Right ventricle myocardium inferior (tissue), 1 donor: ENCODE measurements at places on chromosomes 4 and X.

DNA sequence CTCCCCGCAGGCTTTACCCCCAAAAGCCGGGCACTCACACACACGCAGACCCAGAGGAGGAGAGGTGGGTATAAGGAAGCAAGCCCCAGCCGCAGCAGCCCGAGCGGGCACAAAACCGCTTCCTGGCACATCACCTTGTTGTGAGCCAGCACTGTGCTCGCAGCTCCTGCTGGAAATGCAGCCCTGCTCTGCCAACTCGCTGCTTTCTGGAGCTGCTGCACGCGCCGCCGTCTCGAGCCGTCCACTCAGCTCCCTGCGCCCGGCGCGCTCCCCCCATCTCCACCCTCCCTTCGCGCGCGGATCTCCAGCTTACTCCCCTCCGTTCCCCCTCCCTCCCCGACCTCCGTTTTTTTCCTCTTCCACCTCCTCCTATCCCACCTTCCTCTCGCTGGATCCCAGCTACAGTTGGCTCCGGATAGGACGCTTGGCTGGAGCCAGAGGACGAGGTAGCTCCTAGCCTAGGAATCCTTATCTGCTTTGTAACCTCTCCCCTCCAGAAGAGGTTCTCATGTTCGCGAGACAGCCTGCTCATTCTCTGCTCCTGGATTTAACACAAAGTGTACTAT is at the start of gene SPOCK3:
Gene SPOCK3, minus strand, starts transcription at position 179 of the 566 bp plus-strand sequence.
- peak; percentile 60 for DNase-seq

- DNase-seq: no peak
Observed at GRCh38 chr4:62260254-62260653, 1060.1 kb downstream of the ADGRL3 start.

DNA sequence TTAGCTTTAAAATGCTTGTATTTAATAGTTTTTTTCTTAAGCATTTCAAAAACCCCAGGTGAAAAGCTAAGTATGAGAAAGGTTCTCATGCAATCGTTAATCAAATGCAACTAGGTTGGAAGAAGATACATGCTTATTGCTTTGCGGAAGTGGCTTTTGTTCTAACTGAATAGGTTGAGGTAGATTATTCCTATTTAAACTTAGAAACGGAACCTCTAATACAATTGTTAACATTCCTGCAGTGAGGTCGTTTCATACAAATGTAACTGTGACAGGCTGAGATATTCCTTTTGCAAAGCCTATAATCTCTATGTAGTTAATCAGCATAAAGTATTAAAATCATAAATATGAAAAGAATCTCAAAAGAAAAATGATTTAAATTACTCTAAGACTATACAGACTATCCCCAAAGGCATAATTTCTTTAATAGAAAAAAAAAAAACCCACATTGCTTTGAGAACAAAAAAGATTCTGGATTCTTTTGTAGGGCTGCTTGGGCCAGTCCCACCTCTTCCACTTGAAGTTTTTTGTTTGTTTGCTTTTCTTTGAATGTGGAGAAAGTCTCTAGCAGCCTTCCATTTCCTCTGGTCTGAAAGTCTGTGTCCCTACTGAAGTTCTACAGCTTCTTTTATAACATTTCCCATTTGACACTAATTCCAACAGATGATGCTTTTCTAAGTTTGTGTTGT is 25.6 kb upstream of the SORBS2 start:
- DNase-seq: no peak

DNA sequence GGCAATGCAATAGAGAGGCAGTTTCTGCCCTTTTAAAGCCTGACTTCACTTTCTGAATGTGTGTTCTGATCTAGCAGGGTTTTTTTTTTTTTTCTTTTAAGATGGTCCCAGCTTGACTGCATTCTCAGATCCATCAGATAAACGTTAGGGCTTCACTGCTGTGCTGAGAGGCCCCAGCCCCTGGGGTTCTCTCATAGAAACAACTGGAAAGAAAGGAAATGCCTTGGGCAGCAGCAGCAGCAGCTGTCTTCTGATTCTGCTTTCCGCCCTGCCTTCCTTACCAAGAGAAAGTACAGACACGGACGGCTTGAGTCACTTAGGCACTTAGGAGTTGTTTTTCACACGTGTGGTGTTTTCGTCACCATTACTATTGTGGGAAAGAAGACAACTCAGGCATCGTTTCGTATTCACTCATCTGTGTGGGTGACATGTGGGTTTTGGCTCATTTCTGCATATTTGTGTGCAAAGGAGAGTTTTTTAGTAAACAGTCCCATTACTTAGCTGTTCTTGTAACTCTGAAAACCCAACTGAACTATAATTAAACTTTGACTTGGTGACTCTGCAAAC is 172.0 kb downstream of the PTTG2 start:
- DNase-seq: no peak

DNA sequence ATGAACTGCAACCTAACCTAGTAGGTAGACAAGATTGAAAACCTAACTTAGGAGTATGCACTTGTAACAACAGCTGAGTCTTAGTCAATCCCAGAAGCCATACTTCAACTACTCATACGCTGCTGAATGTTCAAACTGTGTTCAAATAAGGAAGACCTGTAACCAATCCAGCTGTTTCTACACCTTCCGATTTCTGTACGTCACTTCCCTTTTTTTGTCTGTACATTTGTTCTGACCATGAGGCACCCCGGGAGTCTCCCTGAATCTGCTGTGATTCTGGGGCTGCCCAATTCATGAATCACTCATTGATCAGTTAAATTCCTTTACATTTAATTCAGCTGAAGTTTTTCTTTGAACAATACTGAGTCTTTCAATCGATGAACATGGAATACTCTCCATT is 89.5 kb downstream of the BMP3 start:
- no peak for DNase-seq

DNA sequence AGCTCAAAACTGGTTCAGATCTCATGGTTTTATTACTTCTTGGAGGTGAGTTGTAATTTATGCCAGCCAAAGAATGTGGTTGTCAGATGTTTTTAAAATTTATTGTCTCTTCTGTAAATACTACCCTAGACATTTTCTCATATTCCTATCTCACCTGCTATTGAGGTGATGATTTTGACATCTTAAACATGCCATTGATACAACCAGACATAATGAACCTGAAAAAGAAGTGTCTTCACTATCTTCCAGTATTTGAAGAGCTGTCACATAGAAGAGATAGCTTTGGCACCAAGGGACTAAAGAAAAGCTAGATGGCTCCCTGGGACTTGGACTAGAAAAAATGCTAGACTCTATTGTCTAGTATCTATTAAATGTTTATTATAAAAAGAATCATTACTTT is 155.7 kb downstream of the RAP1GDS1 start:
- DNase-seq: no peak

DNA sequence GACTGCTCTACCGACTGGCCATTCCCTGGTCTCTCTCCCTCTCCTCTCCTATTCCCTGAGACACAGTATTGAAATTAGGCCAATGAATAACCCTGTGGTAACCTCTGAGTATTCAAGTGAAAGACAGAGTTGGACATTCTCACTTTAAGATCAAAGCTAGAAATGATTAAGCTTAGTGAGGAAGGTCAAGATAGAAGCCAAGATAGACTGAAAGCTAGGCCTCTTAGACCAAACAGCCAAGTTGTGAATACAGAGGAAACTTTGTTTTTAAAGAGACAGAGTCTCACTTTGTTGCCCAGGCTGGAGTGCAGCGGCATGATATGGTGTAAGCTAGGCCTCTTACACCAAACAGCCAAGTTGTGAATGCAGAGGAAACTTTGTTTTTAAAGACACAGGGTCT is 64.6 kb downstream of the KDM6A start:
- DNase-seq: no peak

GRCh38 chrX:12011075-12011474 is 127.2 kb upstream of the FRMPD4 start:
- no peak for DNase-seq

GRCh38 chr4:150217192-150217591 is 138.9 kb downstream of the DCLK2 start:
- DNase-seq: no peak

GRCh38 chrX:10168226-10168625 is 11.5 kb downstream of the CLCN4 start:
- no peak for DNase-seq

DNA sequence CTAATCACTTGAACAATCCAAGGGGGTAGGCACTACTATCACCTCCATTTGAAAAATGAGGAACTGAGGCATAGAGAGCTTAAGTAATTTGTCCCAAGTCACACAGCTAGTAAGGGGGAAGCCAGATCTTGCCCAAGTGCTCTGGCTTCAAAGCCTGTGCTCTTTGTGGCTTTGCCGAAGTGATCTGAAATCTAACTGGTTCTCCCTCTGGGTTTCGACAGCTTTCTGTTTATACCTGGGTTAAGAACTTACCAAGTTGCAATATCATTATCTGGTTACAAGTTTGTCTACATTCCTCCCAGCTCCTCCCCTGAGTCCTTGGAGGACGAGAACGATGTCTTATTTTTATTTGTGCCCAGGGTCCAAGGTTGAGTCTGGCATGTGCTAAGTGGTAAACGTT is 125.3 kb upstream of the RAI2 start:
- no peak for DNase-seq

- no peak for DNase-seq
Observed at GRCh38 chr4:112517067-112517634, 1.2 kb upstream of the NEUROG2 start.

DNA sequence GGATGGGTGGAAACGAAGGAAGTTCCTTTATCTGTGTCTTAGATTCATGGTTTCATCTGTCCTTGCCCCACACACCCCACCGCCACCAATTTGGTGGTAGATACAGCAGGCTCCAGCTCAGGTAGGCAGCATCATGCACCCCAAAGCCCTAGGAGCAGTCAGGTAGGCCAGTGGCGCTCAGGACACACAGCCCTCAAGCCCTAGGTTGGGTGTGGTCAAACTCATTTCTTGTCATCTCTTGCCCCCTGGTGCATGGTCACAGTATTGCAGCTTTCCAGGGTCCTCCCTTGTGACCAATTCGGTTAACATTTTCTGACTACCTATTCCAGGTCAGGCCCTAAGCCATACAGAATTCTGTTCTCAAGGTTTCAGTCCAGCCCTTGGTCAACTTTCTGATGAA is 14.5 kb upstream of the PRRG3 start:
- no peak for DNase-seq

- no peak for DNase-seq
Observed at GRCh38 chr4:184421533-184422155, 52.7 kb downstream of the IRF2 start.

GRCh38 chr4:151014521-151015458 is at the start of gene LRBA:
LRBA (minus strand) TSS chr4:151015284; CDS start chr4:151014642, 642 bp downstream.
- DNase-seq: peak; percentile 80

GRCh38 chrX:31199056-31199839 is 127.4 kb upstream of the FTHL17 start:
- DNase-seq: no peak

DNA sequence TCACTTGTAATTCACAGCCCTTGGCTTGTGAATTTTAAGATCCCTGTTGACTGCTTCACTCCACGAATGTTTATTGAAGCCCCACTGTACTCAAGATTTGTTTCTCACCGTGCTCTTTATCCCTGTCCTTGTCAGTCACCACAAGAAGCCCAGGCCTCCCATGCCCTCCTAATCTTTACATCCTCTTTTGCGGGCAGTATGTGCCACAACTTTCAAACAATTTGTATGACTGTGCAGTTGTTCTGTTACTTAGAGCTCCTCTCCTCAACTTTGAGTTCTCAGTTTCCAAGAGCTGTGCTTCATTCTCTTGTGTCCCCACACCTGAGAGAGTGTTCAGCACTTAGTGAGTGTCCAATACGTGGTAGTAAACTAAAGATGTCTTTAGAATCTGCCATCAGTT is 467.7 kb downstream of the NKX6-1 start:
- DNase-seq: no peak

GRCh38 chr4:74366367-74366911 is 1.5 kb downstream of the EREG start:
- DNase-seq: no peak

DNA sequence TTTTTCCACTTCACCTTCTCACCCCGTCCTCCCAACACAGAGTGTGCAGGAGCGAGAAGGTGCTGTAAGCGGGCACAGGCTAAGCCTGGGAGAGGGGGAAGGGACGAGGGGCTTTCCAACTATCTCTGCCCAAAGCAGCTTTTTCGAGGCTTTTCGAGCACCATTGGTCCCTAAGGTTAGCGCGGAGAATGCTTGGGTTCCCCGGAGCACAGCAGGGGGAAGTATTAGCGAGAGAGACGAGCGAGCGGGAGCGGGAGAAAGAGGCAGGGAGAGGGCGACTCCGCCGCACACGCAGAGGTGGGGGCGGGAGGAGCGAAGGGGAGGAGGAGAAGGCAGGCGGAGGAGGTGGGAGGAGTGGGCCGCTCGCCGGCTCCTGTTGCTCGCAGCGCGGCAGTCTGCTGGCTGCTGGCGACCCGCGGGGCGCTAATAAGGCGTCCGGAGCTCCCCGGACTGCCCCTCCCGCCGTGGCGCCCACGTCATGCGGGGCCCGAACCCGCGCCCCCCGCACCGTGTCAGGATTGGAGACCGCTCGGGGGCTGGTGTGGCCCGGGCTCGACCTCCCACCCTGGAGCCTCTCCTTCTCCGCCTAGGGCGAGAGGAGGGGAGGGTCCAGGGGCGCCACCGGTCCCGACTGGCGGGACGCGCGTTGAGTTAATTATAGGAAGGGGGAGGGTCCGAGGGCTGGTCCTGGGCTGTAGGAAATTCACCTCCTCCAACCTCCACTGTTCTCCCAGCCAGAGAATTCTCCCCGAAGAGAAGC is at the start of gene ADAMTS3:
Gene ADAMTS3, minus strand, starts transcription at position 263 of the 760 bp plus-strand sequence. CDS start 459 bp downstream, outside the sequence.
- DNase-seq: peak; percentile 78

DNA sequence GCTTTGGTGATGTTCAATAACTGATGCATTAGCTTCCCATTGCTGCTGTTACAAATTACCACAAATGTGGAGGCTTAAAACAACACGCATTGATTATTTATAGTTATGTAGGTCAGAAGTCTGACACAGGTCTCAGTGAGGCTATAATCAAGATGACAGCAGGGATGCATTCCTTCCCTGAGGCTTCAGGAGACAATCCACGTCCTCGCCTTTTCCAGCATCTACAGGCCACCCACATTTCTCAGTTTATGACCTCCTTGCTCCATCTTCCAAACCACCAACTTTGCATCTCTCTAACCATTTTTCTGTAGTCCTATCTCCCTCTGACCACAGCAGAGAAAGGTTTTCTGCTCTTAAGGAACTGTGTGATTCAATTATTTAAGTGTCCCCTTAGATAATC is 92.5 kb downstream of the GASK1B start:
- no peak for DNase-seq

DNA sequence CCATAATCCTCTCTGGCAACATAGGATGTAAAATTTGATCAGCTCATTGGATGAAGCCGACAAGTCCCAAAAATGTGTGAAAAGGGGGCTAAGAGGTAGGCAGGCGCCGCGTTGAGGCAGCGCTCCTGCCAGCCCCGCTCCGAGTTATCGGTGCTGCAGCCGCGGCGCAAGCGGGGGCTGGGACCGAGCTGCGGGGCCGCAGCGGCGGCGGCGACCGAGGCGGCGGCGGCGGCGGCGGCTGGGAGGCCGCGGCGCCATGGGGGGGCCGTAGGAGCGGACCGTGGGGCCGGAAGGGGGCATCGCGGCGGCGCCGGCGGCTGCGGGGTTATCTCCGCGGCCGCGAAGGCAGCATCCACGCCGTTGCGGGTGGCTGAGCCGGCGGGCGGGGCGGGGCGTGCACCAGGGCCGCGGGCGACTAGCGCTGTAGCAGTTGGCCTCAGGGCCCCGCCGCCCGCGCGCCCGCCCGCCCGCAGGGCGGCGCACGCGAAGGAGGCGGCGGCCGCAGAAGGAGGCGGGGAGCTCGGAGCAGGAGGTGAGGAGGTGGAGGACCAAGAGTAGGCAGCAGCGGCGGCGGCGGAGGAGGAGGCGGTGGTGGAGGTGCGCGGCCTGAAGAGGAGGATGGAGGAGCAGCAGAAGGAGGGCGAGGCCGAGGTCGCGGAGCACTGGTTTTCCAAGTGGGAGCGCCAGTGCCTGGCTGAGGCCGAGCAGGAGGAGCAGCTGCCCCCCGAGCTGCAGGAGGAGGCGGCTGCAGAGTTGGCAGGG is 126.0 kb upstream of the CXorf66 start:
- DNase-seq: no peak

- DNase-seq: no peak
Observed at GRCh38 chrX:36867143-36867542, 141.0 kb upstream of the FAM47C start.
